ENCODE measurements at places on chromosomes 2 and 18.

GRCh38 chr18:834082-834720, 22.2 kb upstream of the YES1 start:
- no peak for DNase-seq

DNA sequence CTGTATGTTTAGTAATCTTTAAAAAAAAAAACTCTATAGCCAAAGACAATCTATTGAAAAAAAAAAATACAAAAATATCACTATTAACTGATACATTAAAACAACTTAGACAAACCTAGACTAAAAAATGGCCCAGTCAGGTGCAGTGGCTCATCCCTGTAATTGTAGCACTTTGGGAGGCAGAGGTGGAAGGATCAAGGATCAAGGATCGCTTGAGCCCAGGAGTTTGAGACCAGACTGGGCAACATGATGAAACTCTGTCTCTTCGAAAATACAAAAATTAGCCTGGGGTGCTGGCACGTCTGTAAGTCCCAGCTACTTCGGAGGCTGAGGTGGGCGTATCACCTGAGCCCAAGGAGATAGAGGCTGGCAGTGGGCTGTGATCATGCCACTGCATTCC, 16.1 kb downstream of the ESCO1 start:
- no peak for DNase-seq

- DNase-seq, result no peak
Measured at GRCh38 chr2:62928015-62928414, 122.6 kb upstream of the OTX1 start.

GRCh38 chr2:156311976-156312375, 20.5 kb downstream of the NR4A2 start:
- no peak for DNase-seq

- no peak for DNase-seq
Measured at GRCh38 chr2:132670496-132671150, 618 bp upstream of the LYPD1 start.

GRCh38 chr18:52596748-52597435, 256.9 kb downstream of the DCC start:
- no peak for DNase-seq

DNA sequence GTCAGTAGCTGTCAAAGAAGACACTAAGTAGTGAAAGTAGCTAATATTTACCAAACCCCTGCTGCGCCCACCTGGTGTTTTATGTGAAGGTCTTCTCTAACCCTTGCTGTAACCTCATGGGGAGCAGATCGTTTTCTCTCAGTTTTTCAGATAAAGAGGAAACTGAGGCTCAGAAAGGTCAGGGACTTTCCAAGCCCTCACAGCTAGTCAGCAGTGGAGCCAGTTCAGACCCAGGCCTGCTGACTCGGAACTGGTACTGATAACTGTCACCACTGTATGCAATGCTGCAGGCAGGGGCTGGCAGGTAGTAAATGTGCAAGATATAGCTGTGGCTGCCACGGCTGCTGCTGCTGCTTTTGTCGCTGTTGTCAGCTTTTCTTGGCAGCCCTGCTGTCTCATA, 69.1 kb downstream of the LRRFIP1 start:
- DNase-seq, result peak; percentile 59

- DNase-seq, result no peak
Measured at GRCh38 chr2:226813148-226813701, 13.6 kb upstream of the IRS1 start.

- no peak for DNase-seq
Measured at GRCh38 chr2:109519513-109519912, 94.3 kb downstream of the SEPTIN10 start.

DNA sequence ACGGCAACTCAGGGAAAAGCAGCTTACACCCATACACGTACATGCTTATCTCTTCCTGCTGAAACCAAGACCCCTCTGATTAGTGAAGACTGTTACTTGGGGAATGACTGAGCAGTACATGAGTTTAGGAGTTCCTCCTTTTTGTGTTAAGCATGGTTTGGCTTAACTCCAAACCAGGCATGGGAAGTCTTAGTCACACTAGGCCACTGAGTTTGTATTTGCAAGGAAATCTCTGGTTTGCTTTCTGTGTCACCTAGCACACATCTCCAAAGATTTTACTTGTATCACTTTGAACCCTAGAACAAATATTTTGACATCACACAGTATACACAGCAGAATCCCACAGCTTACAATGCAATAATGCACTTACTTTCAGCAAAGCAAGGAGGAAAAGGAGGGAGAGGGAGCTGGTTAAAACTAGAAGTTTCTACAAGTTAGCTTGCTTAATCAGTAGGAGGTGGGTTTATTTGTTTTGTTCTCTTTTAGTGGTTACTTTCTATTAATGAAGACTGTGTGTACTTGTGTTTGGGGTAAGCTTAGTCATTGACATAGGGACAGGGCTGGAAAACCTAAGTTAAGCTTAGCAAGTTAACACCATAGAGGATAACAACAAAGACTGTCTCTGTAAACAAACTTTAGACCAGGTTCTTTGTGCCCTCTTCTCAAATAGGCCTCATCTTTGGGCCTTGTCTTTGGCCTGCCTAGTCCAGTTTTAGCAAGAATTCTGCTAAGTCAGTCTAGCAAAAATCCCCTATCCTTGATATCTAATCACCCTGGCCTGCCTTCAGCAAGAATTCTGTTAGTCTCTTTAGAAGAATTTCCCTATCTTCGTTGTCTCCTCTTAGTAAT, 219.4 kb downstream of the MREG start:
- DNase-seq, result peak; percentile 10

DNA sequence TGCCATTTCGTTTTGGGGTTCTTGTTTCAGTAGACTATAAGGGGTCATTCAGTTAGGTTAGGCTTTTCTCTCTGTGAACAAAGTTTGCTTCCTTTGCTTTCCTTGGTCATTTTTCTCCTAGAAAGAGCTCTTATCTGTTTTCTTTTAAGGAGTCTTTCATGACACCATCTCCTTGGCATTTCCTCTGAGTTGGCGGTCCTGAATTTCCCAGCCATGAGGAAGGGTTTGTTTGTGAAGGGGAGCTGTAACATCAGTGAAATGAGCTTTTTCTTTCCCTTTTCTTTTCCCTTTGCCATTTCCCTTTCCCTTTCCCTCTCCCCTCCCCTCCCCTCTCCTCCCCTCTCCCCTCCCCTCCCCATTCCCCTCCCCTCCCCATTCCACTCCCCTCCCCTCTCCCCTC, 61.7 kb downstream of the MAP4K4 start:
- no peak for DNase-seq

GRCh38 chr2:209208211-209208610, 215.6 kb upstream of the MAP2 start:
- no peak for DNase-seq

DNA sequence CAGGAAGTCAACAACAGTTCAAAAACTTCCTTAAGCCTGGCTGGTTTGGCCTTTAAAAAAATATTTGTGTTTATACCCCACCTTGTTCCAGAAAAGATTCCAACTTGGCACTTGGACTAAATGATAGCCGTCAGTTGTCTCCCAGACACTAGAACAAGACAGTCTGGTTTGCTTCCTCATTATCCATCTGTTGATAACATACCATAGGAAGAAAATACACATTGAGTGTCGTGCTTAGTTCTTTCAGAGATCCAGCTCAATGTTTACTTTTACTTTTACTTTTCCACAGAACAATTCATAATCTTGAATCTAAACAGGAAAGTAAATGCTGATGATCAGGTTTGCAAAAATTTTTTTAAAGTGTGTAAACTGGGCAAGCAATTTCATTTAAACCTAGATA, 2.4 kb upstream of the VPS54 start:
- no peak for DNase-seq

DNA sequence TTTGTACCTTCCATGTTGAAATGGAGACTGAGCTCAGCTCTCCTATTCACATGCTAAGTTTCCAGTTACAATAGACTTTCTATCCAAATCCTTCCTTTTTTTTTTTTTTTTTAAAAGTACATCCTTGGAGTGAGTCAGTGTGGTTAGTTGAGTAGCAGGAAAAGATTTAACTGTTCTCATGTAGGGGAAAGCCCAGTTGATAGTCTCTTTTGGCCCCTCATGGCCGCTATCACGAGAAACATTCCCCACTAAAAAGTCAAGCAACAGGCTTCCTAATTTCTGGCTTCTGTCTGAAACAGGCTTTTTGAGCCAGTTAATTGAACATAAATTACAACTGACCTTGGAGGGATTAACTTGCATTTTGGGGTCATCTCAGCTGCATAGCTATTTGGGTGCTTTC, 161.3 kb downstream of the MEIS1 start:
- no peak for DNase-seq

DNA sequence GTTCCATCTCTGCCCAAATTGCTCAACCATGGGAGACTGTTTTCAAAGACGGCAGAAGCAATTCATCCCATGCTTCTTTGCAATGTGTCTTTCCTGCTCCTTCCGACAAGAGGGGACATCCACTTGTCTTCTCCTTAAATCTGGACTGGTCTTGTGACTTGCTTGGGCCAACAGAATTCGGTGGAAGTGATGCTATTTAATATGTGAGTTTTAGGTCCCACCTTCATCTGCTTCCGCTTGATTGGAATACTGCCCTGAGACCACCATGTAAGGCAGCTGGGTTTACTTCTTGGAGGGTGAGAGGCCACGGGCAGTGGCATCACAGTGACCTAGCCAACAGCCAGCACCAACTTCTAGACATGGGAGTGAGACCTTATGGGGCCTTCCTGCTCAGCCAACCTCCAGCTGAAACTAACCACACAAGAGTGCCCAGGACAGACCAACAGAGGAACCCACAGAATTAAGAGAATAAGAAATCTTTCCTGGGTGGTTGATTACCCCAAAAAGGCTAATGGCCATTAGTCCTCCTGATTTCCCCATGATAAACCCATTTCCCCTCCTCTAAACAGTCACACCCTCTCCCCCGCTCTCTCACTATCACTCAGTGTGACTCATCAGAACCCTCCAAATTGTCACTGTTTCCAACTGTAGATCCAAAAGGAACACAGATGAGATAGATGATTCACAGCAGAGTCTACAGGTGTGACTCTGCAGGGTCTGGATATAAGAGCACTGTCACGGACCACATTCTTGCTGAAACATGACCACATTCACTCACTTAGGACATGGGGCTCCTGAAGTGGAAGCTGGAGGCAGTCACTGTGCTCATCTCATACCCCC, 16.2 kb upstream of the RHOB start:
- no peak for DNase-seq

DNA sequence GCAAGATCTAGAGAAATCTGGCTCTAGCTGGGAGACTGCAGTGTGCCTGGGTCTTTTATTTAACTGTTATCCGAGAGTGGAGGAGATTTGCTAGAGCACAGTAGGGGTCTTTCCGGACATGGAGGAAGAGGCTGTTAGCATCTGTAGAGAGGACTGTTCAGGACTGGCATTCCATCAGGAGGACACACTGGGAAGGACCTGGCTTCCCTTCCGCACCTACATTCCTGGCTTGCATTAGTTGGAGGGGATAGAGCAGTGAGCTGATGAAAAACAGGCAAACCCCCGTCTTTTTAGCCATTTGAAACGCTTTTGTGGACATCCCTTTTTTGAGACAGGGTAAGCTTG, 874 bp upstream of the PIEZO2 start:
- DNase-seq, result no peak

- DNase-seq, result no peak
Measured at GRCh38 chr2:239806758-239807434, 218.2 kb downstream of the NDUFA10 start.

DNA sequence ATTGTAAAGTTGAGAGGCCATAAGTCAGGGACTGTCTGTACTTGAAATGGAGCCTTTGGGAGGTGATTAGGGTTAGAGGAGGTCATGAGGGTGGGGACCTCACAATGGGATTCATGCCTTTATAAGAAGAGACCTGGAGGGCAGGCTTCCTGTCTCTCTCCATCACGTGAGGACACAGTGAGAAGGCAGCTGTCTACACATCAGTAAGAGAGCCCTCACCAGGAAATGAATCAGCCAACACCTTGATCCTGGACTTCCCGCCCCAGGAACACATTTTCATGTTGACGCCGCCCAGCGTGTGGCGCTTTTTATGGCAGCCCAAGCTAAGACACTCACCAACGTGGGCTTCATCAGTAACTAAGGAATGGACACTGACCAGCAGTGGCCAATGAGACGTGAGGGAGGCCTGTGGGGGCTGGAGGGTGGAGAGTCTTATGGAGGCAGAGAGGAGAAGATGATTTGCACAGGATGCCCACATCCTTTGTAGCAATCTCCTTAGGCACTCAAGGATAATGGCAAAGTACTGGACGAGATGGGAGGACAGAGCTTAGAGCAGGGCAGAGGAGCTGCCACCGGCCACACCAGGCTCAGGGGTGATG, 162.7 kb downstream of the EIPR1 start:
- no peak for DNase-seq

- no peak for DNase-seq
Measured at GRCh38 chr2:110140401-110140800, 24.8 kb upstream of the MALL start.

DNA sequence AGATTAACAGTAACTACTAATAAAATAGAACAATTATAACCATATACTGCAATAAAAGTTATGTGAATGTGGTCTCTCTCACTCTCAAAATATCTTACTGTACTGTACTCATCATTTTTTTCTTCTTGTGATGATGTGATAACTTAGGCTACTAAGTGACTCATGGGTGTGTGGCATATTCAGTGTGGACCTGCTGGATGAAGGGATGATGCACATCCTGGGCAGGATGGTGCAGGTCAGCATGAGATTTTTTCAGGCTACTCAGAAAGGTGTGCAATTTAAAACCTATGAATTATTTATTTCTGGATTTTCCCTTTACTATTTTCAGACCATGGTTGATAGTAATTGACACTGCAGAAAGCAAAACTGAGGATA, 90.7 kb downstream of the NCKAP5 start:
- no peak for DNase-seq

DNA sequence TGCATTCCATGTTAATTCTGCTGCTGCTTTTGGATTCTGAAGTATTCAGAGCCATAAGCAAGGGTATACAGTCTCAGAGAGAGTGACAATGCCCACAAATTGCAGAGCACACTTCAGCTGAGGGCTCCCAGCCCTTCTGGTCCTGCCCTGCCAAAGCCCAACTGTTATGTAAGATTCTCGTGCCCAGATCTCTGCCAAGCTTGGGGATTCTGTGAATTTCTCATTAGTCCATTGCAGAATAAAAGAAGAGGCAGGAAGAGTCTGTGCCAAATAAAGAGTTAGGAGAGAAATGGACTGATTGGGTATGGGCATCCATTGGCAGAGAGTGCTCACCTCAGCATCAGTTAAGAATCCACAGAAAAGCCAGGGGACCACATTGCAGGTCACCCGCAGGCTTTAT, 112.0 kb upstream of the PNPT1 start:
- no peak for DNase-seq

DNA sequence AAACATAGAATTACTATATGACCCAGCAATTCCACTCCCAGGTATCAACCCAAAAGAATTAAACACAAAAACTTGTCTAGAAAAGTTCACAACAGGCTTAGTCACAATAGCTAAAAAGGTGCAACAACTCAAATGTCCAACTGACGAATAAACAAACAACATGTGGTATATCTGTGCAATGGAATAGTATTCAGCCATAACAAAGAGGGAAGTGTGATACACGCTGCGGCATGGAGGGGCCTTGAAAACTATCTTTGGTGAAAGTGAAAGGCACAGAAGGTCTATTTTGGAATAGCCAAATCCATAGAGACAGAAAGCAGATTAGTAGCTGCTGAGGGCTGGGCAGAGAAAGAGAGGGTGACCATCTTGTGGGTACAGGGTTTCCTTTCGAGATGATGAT, 72.1 kb downstream of the DDX1 start:
- no peak for DNase-seq

All from CD4-positive, alpha-beta T cell treated with Interleukin-21 for 1 hour (primary cell).